ENCODE measurements at places on chromosomes 6 and 20.
A peak's percentile ranks its signal among the peaks of the same experiment; 100 is the strongest.

DNA sequence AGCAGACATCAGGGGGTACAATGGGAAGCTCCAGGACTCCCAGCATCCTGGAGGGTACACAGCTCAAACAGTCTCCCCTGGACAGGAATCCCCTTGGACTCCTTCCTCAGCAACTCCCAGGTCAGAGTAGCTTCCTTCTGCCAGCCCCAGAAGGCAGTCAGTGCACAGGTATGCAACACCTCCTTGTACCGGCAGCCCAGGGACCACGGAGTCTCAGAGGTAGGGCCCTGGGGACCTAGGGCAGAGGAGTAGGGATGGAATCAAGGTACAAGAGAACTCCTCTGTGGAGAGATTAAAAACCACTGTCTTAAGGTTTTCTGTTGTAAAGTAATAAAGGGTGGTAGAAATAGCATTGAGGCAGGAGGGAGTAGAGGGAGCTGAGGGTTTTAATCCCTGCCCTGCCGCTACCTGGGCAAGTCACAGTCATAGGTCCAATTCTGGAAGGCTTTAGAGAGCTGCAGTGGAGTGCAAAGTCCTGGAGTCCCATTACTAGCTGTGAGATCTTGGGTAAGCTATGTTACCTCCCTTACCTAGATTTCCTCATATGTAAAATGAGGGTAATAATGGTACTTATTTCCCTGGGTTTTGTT lies 7.5 kb downstream of the TP53TG5 start:
- DNase-seq, result no peak

GRCh38 chr20:60728705-60729104 lies 523.4 kb upstream of the CDH4 start:
- DNase-seq, result no peak

DNA sequence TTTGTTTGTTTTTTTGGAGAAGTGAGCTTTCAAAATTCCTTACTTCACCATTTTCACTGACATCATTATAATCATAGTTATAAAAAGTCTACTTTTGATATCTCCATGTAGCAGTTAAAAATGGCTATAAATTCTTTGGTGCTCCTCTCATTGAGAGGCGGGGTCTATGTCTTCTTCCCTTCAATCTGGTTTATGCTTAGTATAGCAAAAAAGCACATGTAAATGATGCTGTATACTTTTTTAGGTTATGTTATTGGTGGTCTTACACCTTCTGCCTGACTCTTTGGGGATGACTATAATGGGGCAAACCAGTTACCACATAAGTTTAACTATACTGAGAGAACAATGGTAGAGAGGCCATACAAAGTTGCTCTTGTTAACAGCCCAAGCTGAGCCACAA lies 289.6 kb downstream of the EPM2A start:
- no peak for DNase-seq

GRCh38 chr20:64102647-64103354 lies 4.6 kb downstream of the NPBWR2 start:
- DNase-seq, result no peak

GRCh38 chr6:134622382-134623173 lies 304.7 kb upstream of the SGK1 start:
- DNase-seq, result no peak

- no peak for DNase-seq
These were observed 24.6 kb upstream of the CSNK2A1 start for GRCh38 chr20:568097-568652.

- no peak for DNase-seq
These were observed 15.4 kb downstream of the EZR start for GRCh38 chr6:158803733-158804143.

DNA sequence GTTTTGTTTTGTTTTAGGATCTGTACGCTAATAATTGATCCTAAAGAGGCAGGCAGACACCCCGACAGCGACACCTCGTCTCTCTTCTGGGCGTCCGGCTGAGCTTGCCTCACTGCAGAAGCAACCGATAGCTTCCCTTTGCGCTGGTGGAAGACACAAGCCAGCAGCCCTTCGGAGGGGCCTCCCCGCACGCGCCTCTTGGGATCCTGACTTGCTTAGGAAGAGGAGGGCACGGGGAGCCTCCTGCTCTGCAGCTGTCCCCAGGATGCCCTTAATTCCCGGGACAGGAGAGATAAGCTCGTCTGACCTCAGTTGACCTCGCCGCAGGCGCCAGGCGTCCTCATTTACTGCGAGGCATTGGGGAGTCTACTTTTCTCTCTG lies 94.0 kb downstream of the CD83 start:
- DNase-seq, result no peak

GRCh38 chr6:46170357-46171289 lies at the start of gene ENPP5:
Gene ENPP5, minus strand, starts transcription at chr6:46170980. Its CDS starts 2,718 bp downstream, at chr6:46168262.
- DNase-seq, result peak; percentile 58

GRCh38 chr6:57268294-57268640 lies 46.2 kb upstream of the RAB23 start:
- no peak for DNase-seq

Data from stimulated activated CD4-positive, alpha-beta T cell treated with anti-CD3 and anti-CD28 coated beads, Interleukin-4, amount 100 ng/mL, for 24 hours (primary cell).